ENCODE measurements at places on chromosomes 5 and 9.

GRCh38 chr5:90549729-90550275, 8.8 kb upstream of the ADGRV1 start:
- DNase-seq, result no peak

DNA sequence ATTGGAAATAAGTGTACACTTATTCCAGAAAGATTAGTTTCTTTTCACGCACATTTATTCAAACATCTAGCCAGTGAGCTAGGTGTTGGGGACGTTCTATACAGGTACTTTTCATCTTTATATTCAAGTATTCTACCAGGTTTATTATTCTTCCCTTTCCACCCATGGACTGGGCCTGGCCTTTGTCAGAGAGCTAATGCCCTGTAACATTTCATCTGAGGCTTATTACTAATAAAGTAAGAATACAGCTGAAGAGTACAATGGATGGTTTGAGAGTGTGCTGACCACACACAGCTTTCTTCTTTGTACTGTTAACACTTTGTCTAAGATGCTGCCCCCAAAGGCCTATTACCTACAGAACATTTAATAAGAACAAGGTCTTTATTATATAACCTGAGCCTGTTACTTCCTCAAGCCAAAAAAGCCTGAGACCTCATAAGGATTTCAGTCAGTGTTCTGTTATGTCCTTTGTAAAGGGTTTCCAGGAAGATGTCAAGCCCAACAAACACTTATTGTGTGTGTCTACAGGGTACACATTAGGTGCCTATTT, 93.5 kb downstream of the ZNF608 start:
- DNase-seq, result no peak

- DNase-seq, result no peak
These were observed 52.2 kb upstream of the SPATA31E1 start for GRCh38 chr9:87830446-87830845.

DNA sequence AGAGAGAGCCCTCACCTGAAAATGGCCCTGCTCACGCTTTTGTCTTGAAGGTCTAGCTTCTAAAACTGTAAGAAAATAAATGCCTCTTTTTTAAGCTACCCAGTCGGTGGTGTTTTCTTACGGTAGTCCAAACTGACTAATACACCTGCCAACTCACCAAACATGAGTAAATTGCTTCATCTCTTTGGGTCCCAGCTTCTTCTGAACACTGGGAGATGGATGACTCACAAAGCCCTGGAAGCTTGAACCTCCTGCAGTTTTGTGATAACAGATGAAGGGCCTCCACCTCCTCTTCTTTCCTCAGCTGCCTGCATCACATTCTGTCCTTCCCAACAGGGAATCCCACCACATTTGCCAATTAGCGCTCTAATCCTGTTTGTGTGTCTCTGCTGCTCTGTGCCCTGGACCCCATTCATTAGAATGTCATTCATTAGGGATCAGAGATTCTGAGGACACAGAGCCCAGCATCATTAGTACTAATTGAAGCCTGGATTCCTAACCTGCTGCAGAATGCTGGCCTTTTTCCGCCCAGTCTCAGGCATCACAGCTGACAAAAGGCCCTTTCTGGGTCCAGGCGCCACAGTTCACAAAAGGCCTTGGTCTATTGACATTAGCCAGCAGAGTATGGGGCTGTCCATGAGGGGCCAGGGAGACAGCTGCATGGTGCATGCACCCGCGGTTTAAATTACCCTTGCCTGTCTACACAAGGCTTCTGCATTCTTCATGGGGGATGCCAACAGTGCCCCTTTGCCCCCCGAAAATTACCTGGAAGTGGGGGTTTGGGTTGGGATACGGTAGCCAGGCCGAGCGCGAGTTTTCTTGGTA, 349.3 kb downstream of the SEMA5A start:
- no peak for DNase-seq

DNA sequence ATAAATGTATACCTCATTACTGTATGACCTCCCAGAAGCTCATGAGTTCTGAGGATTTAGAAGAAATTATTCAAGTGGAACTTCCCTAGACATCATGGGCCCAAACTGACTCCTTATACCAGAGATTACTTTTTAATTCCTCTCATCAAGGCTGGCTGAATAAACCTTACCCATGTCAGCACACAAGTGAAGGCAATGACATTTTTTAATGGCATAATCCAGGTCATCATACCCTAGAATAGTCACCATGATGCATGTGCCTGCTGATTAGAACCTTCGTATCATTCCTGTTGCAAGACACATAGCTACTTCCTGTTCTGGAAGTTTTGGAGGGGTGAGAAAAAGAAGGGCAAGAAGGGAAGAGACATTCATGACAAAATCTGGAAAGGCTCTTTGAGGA, 49.8 kb upstream of the IFNK start:
- DNase-seq, result no peak

GRCh38 chr5:14723701-14724132, 59.2 kb downstream of the OTULIN start:
- DNase-seq, result no peak

- DNase-seq, result no peak
These were observed 49.9 kb downstream of the FGF18 start for GRCh38 chr5:171469326-171469725.

GRCh38 chr5:154311362-154311761, 120.8 kb downstream of the GALNT10 start:
- DNase-seq, result no peak

DNA sequence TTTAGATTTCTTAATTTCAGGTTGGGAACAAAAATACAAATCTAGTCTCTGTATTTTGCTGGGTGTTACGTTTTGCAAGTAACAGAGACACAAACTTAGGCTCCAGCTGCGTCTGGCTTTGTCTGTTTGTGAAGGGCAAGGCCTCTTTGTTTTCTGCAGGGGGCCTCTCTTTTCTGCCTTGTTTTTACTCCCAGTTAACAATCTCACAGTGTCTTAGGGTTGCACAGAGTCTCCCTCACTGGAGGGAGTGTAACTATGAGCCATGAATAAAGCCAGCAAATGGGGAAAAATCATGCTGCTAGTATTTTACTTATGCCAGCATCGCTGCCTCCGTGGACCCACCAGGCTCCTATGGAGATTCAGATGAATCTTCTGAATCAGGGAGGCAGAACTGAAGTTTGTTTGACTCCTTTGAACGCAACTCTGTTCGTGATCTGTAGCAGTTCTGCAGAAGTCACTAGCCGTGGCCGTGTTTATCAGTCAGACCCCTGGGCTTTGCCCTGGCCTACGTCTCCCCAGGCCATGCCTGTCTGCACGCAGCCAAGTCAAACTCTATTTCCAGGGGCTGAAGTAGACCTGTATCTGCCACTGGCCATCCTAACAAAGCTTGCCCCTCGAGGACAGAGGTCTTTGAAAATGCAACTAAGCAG, 77.2 kb downstream of the ATP10B start:
- DNase-seq, result no peak

- no peak for DNase-seq
These were observed 1.7 kb downstream of the GFM2 start for GRCh38 chr5:74765201-74765600.

DNA sequence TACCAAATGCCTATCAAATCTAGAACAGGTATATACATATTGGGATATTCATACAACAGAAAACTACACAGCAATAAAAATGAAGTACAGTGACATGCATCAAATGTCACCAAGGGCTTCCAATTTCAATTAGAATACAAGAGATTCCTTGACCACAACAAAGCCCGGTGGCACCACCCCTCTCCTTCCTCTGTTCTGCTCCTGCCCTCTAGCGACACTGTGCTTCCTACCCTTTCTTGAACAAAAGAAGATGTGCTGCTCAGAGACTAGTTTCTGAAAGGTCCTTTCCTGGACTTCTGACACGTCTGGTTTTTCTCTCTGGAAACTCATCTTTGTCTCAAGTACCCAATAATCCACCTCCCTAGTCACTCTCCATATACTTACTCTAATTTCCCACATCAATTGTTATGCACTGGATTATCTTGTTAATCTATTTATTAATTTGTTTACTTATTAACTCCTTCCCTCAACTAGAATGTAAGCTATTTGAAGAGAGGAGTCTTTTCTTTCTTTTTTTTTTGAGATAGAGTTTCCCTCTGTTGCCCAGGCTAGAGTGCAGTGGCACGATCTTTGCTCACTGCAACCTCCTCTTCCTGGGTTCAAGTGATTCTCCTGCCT, 70.4 kb upstream of the CTSV start:
- no peak for DNase-seq

GRCh38 chr5:98468188-98468869, 305.1 kb upstream of the RGMB start:
- no peak for DNase-seq

DNA sequence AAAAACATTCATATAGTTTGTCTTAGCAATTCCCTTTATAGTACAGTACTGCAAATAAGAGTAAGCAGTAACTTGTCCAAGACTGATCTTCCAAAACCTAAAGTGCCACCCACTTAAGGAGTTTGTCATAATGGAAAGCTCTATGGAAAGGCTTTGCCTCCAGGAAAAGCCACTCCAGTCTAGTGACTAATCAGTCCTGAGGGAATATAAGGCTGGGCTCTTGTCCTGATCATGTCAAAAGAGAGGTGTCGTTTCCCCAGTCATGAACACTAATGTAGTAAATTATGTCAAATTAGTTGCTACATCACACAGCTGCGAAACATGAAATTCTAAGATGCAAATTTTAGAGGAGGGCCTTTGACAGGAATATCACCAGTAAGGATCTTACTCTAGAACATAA, 271.6 kb downstream of the GABRB2 start:
- DNase-seq, result no peak

GRCh38 chr5:131279204-131279603, 15.4 kb downstream of the CDC42SE2 start:
- DNase-seq, result no peak

GRCh38 chr9:19583890-19584289, 175.1 kb downstream of the ACER2 start:
- DNase-seq, result no peak

DNA sequence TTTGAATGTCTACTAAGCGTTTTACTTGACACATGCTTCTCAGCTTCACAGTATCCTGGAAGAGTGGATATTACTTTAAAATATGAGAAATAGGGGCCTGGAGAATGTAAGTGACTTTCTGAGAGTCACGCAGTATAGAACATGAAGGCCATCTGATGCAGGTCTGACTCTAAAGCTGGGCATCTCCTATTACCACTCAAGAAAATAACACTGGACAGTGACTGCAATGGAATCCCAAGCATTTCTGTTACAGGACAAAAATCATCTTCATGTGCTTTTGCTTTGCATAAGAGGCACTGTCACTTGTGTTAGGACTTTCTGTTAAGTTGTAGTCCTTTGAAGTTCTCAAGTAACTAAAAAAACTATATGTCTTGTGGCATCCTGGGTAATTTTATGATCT, 335.5 kb downstream of the FBXL7 start:
- DNase-seq, result no peak

GRCh38 chr9:30732060-30732459, 1652.4 kb upstream of the ACO1 start:
- no peak for DNase-seq

DNA sequence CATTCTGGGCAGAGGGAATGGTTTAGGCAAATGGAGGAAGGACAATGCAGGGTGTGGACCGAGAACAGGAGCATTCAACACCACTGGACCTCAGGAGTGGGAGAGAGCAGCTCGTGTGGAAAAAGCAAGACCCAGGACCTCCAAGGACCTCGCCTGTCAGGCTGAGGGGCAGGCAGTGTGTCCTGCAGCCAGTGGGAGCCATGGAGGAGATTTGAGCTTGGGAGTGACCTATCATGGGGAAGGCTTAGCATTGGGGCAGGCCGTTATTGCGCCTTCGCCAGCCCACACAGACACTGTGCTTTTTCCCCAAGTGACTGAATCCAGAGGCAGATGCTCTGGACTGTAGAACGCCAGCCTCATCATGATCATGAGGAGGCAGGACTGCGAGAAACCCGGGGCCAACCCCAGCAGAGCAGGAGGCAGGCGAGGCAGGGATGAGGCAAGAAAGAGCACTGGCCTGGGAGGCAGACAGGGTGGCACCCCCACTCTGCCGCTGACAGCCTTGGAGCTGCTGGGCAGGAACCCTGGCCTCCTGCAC, 3.3 kb downstream of the CDHR2 start:
- no peak for DNase-seq

DNA sequence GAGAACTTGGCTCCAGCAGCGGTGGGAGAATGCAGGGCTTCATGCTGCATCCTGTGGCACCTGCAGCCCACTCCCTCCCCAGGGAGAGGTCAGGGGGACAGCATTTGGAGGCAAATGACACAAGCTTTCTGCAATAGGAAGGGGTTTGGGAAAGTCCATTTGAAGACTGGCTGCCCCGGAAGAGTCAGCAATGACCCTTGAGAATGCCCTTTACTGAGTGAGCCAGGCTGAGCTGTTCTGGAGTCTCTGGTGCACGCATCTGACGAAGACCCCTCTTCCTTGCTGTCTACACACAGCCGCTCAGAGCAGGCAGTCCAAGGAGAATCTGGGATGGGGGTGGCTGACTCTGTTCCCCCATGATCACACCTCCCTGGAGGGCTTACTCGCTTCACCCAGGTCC, 5.5 kb upstream of the NXNL2 start:
- no peak for DNase-seq

DNA sequence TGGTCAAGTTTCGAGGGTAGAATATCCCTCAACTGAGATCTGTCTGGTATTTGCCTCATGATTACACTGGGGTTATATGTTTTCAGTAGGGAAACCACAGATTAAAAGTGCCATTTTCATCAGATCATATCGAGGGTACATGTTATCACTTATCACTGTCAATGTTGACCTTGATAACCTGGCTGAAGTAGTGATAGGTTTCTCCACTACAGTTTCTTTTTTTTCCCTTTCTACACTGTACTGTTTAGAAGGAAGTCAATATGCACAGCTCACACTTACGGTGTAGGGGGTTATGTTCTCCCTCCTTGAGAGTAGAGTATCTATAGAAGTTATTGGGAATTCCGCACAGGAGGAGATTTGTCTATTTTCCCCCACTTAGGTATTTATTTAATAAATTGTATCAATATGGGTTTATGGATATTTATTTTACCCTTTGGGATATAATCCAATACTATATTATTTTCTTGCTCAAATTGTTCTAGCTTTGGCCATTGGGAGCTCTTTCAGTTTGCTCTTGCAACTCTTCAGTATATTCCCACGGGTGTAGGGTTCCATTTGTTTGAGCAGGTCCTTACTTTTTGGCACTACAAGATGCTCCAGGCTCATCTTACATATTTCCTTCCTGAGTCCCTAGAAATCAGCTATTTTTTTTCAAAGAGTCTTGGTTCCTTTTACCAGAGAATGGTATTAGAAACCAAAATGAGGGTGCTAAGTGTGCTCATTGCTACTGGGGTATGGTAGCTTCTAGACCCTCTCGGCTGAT, 444.5 kb downstream of the RAB3C start:
- DNase-seq, result no peak

GRCh38 chr5:38071831-38072694, 186.3 kb upstream of the EGFLAM start:
- no peak for DNase-seq

DNA sequence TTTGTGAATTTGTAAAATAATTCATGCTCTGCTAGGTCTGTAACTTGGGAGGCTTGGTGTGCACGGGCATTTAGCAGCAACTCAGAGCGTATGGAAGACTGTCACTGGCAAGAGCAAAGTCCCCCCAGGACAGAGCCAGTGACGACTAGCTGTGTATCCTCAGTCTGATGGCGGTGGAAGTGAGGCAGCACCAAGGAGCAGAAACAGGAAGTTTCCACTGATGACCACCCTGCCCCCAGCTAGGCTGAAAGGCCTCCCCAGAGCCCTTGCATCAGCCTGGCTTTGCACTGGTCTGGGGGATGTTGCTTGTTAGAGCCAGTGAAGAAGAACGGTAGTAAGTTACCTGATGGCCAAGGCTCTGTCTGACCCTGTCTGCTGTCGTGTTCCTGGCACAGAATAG, 66.8 kb upstream of the ABL1 start:
- no peak for DNase-seq

- no peak for DNase-seq
These were observed 51.1 kb downstream of the C9orf152 start for GRCh38 chr9:110156902-110157301.

GRCh38 chr5:38831909-38832308, 13.9 kb upstream of the OSMR start:
- DNase-seq, result no peak

Measured in stimulated activated CD4-positive, alpha-beta T cell treated with anti-CD3 and anti-CD28 coated beads, Interleukin-15, amount 100 ng/mL, for 1 hour (primary cell).